Suppressor macrophage (primary cell): ENCODE measurements at places on chromosomes 5 and 9.
A peak's percentile ranks its signal among the peaks of the same experiment; 100 is the strongest.

- DNase-seq = no peak
Observed at GRCh38 chr5:77356740-77357139, 135.4 kb downstream of the WDR41 start.

DNA sequence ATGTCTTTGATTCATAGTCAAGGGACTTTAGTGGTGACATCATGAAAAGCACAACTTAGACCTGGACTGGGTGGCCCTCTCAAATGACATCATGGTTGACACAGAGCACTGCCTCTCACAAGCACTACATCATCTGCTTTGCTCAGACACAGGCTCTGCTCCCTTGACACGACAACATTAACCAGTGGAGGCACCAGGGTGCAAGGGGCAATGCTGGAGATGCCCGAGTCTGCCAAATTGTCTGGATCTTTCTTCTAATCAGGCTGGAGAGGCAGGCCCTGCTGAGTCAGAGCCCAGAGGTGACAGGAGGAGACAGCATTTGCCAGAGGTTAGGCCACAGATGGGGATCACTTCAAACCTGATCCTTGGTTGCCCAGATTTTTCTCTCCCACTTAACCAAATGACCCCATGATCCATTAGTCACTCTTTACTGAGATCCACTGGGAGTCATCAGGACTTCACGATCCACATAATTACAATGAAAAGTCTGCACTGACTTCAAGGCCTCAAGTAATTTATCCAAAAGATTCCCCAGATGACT, 174.4 kb downstream of the SLIT3 start:
- DNase-seq = no peak

DNA sequence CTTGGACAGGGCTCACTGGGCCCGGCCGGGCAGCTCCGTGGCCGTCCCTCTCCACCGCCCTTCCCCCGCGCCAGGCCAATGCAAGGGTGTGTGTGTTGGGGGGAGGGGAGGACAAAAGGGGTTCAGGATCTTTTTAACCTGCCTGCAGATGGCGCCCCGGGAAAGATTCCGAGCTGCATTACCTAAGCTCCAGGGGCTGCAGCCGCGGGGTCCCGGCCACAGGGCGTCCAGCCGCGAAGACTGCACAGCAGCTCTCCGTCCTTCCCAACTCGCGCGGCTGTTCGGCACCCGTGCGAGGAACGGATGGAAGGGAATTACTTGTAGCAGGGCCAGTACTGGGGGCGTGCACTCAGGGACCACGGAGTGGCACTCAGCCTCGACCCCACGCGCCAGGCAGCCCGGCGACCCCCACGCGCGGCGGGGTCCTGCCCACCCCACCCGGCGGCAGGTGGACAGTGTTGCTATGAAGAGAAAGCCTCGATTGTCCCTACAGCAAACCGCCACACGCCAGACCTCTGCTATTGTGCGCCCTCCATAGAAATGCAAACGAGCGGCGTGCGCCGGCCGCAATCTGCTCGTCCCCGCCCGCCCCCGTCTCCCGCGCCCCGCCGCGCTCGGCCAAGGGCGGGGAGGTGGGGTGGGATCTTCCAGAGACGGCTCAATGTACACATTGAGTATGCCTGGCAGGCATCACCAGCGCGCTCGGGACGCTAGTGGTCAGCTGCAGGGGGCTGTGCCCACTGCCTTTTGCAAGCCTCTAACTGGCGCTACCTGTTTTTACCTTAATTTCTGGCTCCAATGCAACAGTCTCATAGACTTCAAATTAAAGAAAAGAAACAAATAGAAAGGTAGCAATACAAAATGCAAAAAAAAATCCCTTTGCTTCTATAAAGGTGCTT, 796 bp upstream of the GADD45G start:
- peak; percentile 24 for DNase-seq

DNA sequence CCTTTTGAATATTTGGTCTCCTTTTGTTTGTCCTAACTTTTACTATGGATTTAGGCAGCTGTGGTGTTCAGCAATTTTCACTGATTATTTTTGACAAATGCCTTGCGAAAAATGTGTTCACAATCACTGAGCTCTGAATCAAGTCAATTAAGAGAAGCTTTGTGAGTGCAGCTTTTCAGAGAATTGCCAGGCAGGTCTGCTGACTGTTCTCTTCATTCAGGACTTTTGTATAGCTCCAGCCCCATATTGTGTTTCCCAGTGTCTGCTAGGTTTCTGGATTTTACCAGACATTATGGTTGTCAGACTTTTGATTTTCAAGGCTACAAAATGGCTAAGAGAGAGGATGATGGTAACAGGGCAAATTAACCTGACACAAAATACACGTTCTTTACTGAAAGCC, 1055.9 kb downstream of the CDH18 start:
- DNase-seq = no peak

GRCh38 chr5:138967791-138968448, 92.8 kb upstream of the LRRTM2 start:
- DNase-seq = no peak

DNA sequence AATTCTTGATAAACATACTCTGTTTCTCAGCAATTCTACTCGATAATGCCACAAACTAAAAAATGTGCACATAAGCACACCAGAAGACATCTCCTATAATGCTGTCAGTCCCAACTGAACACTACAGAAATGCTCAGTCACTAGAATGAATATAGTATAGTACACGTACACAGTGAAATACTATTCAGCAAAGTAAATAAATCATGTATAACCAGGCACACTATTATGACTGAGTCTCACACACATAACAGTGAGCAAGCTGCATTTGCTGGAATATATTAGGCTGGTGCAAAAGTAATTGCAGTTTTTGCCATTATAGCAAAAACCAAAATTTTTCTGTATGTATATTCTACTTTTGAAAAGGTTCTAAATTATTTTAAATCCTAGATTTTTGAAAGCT, 310.2 kb downstream of the CTNND2 start:
- DNase-seq = no peak

GRCh38 chr5:158177146-158177545, 318.2 kb upstream of the CLINT1 start:
- DNase-seq = no peak

GRCh38 chr9:19085295-19085694, 17.4 kb downstream of the HAUS6 start:
- peak; percentile 12 for DNase-seq

DNA sequence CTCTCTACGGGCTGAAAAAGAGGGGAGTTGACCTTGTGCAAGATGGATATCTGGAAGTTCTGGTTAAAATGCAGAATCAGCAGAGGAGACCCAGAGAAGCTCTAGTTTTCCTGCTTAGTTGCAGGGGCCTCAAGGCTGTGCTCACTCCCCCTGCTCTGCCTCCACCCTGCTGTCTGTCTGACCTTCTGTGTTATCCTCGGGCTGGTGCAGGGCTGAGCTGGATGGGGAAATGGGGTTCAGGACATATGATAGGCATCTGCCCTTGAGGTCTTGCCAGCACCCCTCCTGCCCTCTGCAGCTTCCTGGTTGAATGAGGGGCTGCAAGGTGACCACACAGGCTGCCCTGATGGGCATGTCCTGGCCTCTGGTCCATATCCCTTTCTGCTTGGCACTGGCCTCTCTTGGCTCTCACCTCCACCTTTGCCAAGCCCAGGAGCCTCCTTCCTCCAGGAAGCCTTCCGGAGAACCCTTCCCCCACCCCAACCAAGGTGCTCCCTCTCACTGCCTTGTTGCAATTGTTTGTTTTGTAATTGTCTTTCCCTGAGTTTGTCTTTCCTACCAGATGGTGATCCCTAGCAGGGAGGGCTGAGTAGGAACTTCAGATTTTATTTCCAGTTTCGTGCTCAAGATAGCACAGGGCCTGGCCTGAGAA, 1.3 kb downstream of the TMEM268 start:
- no peak for DNase-seq

- no peak for DNase-seq
Observed at GRCh38 chr9:7095058-7095457, 337.3 kb downstream of the KDM4C start.

- no peak for DNase-seq
Observed at GRCh38 chr5:66285343-66285922, 141.3 kb downstream of the SREK1 start.

DNA sequence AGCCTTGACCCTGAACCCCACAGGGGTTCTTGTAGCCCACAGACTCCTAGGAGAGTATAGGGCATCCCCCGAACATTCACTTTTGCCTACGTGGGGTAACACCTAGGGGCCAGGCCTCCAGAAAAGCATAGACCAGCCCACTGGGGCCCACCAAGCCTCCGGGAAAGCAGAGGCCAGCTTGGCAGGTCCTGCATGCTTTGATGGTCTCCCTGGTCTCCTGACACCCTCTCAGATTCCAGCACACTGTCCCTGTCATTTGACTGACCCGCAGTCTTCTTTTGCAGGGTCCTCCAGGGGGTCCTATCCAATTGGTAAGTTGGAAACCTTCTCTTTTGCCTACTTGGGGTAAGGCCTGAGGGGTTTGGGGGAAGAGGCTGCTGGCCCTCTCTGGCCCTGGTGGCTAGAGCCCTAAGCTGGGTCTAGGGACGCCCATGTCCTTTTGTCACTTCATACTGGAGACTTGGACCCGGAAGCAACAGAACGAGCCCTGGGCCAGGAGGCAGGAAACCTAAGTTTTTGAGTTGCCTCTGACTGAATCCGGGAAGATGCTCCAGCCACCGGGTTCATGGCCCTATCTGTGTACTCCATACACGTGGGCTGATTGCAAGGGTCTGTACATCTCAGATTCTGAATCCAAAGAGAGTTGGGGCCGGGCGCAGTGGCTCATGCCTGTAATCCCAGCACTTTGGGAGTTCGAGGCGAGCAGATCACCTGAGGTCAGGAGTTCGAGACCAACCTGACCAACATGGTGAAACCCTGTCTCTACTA, 20.9 kb upstream of the ORM1 start:
- DNase-seq = no peak

DNA sequence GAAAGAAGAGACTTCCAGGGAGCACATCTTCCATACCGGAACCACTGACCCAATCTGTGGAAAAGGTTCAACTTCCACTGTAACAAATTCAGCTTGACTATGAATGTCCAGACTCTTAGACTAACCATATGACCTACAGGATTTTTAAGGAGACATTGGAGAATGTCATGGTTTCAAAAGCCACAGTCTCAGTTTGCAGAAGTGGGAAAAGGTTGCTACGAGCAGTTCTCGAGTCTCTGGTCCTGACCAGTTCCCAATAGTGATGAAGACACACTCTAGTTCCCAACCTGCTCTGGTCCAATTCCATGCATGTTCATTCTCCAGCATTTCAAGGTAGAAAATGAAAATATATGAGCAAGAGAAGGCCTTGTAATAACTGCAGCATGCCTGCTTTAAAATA, 158.0 kb downstream of the MAPKAP1 start:
- DNase-seq = peak; percentile 26
